ENCODE measurements at places on chromosomes 1 and 21. TPM values are rescaled to one million over a fixed set of nuclear protein-coding genes. Genes with fewer than 3 reads are reported as not detected.

The PLCH2 gene
- 0.11 TPM for total RNA-seq

The UMODL1 gene
- total RNA-seq, result 0.12 TPM

The EBNA1BP2 gene
- total RNA-seq, result 92.6 TPM

The MYCL gene
- total RNA-seq, result 0.37 TPM

The RHD gene
- total RNA-seq, result not detected

The HSD3B2 gene
- total RNA-seq, result not detected

Data from uterine smooth muscle cell (primary cell).